ENCODE measurements at places on chromosomes 5 and 9.

DNA sequence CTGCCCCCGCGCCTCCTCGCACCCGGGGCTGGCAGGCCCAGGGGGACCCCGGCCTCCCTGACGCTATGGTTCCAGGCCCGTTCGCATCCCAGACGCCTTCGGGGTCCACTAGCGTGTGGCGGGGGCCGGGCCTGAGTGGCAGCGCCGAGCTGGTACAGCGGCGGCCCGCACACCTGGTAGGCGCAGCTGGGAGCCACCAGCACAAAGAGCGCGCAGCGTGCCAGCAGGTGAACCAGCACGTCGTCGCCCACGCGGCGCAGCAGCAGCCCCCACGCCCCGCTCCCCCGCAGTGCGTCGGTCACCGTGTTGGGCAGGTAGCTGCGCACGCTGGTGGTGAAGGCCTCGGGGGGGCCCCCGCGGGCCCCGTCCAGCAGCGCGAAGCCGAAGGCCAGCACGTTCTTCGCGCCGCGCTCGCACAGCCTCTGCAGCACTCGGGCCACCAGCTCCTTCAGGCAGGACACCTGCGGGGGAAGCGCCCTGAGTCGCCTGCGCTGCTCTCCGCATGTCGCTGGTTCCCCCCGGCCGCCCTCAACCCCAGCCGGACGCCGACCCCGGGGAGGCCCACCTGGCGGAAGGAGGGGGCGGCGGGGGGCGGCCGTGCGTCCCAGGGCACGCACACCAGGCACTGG is 548 bp downstream of the TERT start:
- DNase-seq, result no peak

DNA sequence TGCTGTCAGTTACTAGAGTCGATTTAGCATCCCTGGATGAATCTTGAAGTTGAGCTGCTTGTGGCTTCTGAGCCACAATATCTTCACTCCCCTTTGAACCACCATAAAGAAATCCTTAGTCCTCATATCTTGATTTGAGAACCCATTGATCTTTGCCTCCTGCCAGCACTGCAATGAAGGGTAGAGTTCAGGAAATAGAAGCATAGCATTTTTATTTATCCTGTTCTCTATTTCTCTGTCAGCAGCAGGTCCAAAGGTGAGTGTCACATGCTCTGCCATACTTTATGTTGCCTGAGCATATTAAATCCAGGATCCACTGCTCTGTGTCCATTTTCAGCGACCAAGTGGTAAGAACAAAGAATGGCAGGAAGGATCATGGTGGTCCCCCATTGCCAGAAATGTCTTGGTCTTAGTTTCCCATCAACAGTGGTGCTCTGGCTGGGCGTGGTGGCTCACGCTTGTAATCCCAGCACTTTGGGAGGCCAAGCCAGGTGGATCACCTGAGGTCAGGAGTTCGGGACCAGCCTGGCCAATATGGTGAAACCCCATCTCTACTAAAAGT is 80.2 kb upstream of the PANK3 start:
- no peak for DNase-seq

DNA sequence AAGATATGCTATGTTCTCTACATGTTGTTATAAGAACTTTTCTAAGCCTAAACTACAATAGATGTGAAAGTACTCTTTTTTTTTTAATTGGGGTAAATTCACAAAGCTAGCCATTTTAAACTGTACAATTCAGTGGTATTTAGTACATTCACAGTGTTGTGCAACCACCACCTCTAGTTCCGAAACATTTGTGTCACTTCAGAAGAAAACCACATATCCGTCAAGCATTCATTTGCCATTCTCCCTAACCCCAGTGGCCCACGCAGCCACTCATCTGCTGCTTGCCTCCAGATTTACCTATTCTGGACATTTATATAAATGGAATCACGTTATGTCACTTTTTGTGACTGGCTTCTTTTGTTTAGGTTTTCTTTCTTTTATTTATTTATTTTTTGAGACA is 43.1 kb downstream of the SPTAN1 start:
- no peak for DNase-seq

GRCh38 chr5:126182971-126183695 is 240.1 kb upstream of the GRAMD2B start:
- DNase-seq, result no peak

DNA sequence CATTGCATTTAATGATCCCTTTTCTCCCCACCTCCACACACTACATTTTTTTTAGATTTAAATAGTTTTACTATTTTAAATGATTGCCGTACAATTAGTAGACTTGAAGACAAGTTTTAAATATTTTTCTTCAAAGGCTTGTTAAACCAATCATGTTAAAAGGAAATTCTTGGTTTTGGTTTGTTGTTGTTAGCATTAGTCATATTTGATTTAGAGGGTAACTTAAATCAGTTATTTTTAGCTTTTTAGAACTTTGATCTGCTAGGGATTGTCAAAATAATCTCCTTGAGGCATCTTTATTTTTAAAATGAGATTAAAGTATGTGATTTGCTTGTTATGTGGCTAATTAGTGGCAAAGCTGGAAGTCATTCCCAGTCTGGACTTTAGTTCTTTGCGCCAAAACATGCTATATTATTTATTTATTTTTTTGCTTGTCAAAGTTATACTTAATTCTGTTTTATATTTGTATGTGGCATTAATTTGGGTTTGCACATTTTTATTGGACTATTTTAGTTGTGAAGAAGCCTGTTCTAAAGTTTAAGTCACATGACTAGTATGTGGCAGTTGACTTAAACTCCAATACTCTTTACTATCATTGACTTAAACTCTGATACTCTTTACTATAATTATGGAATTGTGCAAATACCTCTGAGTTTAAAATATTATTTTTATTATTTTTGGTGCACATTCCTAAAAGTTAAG is 14.7 kb downstream of the ITGA1 start:
- DNase-seq, result no peak

DNA sequence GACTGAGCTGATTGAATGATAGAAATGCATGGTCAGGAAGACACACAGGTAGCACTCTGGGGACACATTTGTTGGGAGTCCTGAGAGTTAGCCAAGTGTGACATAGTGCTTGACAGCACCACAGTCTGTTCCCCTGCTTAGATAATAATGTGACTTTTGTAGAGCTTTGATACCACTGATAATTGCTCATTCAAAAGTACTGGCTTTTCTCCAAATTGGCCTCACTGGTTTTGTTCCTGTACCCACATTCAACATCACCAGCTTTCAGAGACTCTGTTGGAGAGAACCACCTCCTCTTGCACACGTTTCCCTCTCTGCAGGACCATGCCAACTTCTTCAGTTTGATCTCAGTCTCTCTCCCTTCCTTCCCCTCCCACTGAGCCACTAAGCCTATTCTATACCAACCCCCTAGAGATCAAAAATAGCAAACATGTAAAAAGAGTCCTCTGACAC is 52.5 kb upstream of the IL7R start:
- peak; percentile 51 for DNase-seq

All from NCI-H1694 treated with DMSO at 0.1 percent for 48 hours (cell line).